ENCODE measurements at places on chromosomes 2 and 18. TPM values are rescaled to one million over a fixed set of nuclear protein-coding genes. Genes with fewer than 3 reads are reported as not detected.

ERLEC1 gene
- total RNA-seq: 71.4 TPM

ZNF804A gene
- total RNA-seq: under 0.01 TPM

CYP27A1 gene
- 12.7 TPM for total RNA-seq

DSC2 gene
- 0.09 TPM for total RNA-seq

CYP27C1 gene
- 0.11 TPM for total RNA-seq

ACKR3 gene
- 6.4 TPM for total RNA-seq

ADD2 gene
- total RNA-seq: 23.2 TPM

LTBP1 gene
- total RNA-seq: 165 TPM

FAM98A gene
- total RNA-seq: 18.6 TPM

ASB18 gene
- not detected for total RNA-seq

FN1 gene
- total RNA-seq: 543 TPM

EVA1A gene
- total RNA-seq: 25.4 TPM

KDSR gene
- 17.2 TPM for total RNA-seq

CYS1 gene
- total RNA-seq: under 0.01 TPM

PKDCC gene
- 6.3 TPM for total RNA-seq

RAPGEF4 gene
- total RNA-seq: 23.8 TPM

REEP1 gene
- 17.7 TPM for total RNA-seq

THADA gene
- total RNA-seq: 16.9 TPM

SKOR2 gene
- total RNA-seq: not detected

SH3YL1 gene
- total RNA-seq: 19.9 TPM

RTTN gene
- total RNA-seq: 18.4 TPM

ACP1 gene
- 77.6 TPM for total RNA-seq

MYO5B gene
- total RNA-seq: not detected

SERPINB4 gene
- total RNA-seq: not detected

PLEKHH2 gene
- total RNA-seq: under 0.01 TPM

TRAPPC8 gene
- 68.2 TPM for total RNA-seq

OST4 gene
- total RNA-seq: 403 TPM

LIMS3 gene
- total RNA-seq: 17.3 TPM

PLGLB1 gene
- 1.7 TPM for total RNA-seq

ZNF521 gene
- 149 TPM for total RNA-seq

CTNNA2 gene
- total RNA-seq: not detected

CFAP221 gene
- total RNA-seq: not detected

SUCLG1 gene
- 50.0 TPM for total RNA-seq

ACMSD gene
- total RNA-seq: not detected

SMC6 gene
- total RNA-seq: 13.0 TPM

SCN9A gene
- total RNA-seq: 0.54 TPM

ABCG8 gene
- total RNA-seq: not detected

DSG1 gene
- not detected for total RNA-seq

RGPD4 gene
- not detected for total RNA-seq

HOXD12 gene
- total RNA-seq: not detected

TTR gene
- total RNA-seq: not detected

ALLC gene
- not detected for total RNA-seq

DTNA gene
- 0.26 TPM for total RNA-seq

FARSB gene
- total RNA-seq: 5.6 TPM

ST6GAL2 gene
- under 0.01 TPM for total RNA-seq

TRAK2 gene
- total RNA-seq: 43.8 TPM

MAPK4 gene
- total RNA-seq: not detected
